AML-193 (cell line): ENCODE measurements at places on chromosomes 7 and 10.

- no peak for DNase-seq
Measured at GRCh38 chr7:130365511-130366441, 14.5 kb upstream of the CPA1 start.

GRCh38 chr7:26449175-26450165 lies 157.8 kb downstream of the SNX10 start:
- no peak for DNase-seq

GRCh38 chr7:22667562-22668239 lies 59.3 kb upstream of the IL6 start:
- no peak for DNase-seq

GRCh38 chr7:23530405-23530804 lies 1.4 kb downstream of the TRA2A start:
- peak; percentile 32 for DNase-seq

- DNase-seq: no peak
Measured at GRCh38 chr10:10828623-10829022, 189.0 kb upstream of the CELF2 start.

DNA sequence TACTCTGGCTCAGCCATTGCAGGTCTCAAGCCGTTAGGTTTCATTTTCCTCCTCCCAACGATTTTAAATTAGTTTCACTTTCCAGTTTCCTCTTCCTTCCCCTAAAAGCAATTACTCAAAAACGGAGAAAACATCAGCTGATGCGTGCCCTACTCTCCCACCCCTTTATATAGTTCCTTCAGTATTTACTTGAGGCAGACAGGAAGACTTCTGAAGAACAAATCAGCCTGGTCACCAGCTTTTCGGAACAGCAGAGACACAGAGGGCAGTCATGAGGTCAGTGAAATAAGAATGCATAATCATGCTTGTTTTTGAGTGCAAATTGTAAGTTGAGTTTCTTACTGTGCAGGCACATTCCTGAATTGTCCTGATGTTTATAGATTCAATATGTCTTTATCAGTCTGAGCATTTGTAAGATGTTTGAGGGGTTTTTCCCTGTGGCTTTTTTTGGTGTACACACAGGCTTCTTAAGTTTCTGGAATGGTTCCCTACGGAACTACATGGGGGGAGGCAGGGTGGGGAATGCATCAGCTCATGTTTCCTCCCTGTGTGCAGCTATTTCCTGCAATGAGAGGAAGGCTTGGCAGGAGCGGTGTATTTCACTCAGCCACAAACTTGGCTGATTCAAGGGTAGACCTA lies at the start of gene IFIT3:
TSS of gene IFIT3 (plus strand) at position 195 of the 639 bp plus-strand sequence. CDS start at position 272, 77 bp downstream.
- DNase-seq: peak; percentile 78

DNA sequence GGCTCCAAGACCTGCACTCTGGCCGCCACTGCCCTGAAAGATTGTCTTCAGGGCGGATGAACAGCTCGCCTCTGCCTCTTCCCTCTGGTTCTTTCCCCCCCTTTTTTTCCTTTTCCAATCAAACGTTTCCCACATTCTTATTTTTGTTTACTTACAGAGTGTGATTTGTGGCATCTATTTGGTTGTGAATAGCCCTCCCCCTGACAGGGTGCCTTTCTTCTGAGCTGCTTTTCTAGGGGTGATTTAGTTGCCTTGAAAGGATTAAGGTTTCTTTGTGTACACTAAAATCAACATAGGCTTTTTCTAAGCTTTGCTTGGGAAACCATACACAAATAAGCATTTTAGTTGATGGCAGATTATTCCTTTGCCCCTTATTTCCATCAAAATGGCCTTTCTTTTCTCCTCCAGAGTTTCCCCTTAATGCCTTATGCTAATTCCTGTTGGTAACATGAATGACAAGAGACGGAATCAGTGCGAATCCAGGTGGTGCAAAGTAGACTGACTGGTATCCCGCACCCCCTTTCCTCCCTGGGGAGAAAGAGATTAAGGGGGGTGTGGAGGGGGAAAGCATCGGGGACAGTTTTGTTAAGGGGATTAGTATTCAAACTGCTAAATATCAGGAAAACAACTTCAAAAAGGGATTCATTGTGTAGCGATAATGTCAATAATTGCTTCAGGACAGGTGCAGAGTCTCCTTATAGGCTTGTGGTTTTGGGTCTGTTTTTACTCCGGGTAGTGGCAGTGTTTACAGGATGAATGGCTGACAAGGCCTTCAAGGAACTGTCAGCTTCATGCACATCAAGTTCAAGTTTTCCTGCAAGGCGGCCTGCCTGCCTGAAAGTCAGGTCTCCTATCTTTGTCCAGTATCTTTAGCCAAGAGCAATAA lies 431.6 kb upstream of the GALNT17 start:
- no peak for DNase-seq

DNA sequence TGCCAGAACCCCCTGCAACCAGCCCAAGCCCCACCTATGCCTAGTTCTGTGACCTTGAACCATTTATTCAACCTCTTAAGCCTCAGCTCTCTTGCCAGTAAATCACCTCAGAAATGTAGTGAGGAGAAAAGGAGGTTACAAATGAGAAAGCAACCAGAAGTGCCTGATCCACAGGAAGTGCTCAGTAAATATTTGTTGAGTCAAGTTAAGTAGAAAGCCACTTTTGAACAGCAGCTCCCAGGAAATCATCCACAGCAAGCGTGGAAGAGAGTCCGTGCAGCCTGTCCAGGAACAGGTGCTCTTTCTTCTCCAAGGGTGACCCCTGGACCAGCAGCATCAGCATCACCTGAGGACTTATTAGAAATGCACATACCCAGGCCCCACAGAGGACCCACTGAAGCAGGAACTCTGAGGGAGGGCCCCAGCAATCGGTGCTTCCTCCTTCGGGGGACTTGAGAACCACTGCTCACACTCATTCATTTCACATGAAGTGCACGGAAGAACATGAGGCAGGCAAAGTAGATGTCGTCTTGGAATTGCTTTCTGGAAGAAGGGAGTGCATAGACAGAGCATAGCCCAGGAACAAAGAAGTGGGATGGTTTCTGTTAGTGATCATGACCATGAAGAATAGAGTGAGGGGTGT lies 6.3 kb upstream of the C10orf71 start:
- no peak for DNase-seq

DNA sequence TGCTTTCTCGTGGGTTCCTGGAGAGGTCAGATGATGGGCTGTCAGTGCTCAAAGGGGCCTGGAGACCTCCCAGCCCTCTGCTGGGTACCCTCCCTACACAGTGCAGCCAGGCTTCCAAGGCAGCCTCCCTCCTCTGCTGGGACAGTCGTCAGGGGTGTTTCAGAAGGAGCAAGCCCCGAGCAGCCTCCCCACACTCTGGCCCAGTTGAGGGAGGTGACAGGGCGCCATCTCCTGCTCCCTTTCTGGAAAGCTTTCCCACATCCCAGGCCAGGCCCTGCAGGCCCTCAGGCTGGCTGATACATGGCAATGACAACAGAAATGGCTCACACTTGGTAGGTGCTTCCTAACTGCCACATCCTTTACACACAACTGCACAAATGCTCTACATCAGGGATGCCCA lies 32.1 kb downstream of the KCNMA1 start:
- DNase-seq: no peak

GRCh38 chr10:43108951-43109350 lies 29.3 kb upstream of the CSGALNACT2 start:
- DNase-seq: no peak

DNA sequence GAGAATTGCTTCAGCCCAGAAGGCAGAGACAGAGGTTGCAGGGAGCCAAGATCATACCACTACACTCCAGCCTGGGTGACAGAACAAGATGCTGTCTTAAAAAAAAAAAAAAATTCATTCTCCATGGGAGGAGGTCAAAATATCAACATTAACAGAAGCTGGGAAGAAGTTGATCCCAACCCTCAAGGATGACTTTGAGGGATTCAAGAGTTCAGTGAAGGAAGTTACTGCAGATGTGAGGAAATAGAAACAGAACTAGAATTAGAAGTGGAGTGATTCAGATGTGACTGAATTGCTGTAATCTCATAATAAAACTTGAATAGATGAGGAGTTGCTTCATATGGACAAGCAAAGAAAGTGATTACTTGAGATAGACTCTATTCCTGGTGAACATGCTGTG lies 19.7 kb upstream of the RPEL1 start:
- no peak for DNase-seq

- no peak for DNase-seq
Measured at GRCh38 chr7:101374990-101375389, 12.3 kb downstream of the COL26A1 start.

- no peak for DNase-seq
Measured at GRCh38 chr7:101506531-101506930, 122.6 kb downstream of the MYL10 start.

GRCh38 chr7:28361551-28361950 lies 50.8 kb upstream of the CREB5 start:
- DNase-seq: no peak

GRCh38 chr10:50523357-50523756 lies 100.4 kb downstream of the SGMS1 start:
- DNase-seq: no peak

GRCh38 chr7:151179946-151180345 lies 7.1 kb downstream of the ASB10 start:
- no peak for DNase-seq

DNA sequence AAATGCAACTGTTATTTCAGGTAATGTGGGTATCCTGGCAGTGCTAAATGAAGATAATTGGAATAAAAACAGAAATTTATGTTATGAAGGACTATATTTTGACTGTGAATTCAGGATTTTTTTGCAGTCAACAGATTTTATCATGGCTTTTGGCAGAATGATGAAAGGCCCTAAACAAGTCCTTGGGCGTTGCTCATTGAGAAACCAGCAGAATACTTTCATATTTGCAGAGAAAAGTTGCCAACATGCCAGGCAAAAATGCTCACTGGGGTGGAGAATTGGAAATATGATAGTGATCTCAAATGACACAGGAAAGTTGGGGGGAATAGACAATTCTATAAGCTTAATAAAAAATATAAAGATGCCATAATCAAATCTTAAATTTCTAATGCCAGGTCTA lies 121.1 kb downstream of the GPR85 start:
- DNase-seq: no peak

- DNase-seq: no peak
Measured at GRCh38 chr10:239109-239508, 103.9 kb downstream of the ZMYND11 start.

DNA sequence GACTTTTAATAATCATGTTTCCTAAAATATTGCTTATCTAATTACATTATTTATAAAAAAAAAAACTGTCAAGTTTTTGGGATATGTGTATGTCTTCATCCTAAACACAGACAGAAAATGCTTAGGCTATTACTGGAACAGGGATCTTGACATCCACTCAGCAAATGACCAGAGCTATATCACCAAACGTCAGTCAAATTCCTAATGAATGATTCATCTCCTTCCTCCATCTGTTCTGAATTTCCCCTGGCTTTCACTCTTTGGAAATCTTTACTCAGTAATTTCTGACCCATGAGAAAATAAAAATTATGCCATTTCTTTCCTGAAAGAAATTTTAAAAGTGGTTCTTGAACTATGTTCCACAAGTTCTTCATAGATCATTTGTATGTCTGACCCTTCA lies 552.4 kb upstream of the KCND2 start:
- no peak for DNase-seq

- no peak for DNase-seq
Measured at GRCh38 chr7:1026721-1027161, 17.6 kb upstream of the GPR146 start.

DNA sequence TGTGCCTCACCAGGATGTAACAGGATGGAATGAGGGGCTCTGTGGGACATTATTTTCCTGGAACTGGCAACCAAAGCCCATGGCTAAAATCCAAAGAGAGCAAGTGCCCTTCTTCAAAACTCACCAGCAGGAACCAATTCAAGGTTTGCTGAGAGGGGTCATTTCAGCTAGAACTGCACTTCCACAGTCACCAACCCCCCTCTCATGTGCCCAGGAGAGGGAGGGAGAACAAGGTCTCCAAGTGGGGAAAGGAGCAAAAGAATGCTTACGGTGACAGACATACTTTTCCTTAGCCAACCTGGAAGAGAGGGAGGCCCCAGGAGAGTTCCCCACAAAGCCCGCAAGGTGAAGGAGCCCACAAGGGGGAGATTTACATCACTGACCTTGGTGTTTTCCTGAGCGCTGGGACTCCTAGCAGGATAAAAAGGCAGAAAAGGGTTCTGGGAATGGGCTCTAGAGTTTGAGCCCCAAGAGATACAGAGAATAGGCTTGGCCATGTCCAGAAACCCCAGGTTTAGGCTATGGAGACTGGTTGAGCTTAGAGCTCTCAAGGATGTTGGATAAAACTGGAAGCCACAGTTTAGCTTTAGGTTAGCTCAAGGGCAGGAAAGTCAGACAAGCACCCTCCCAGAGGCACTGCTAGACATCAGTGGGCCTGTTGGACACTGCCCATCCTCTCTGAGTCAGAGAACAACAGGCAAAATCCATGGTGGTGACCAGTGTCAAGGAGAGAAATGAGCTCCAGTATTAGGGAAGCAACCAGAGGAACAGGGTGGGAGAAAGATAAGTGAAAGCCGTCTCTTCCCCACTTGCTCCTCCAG lies 63.9 kb upstream of the GHITM start:
- no peak for DNase-seq

- DNase-seq: no peak
Measured at GRCh38 chr7:149334930-149335329, 72.9 kb downstream of the ZNF783 start.

GRCh38 chr10:17179002-17179401 lies 22.5 kb downstream of the TRDMT1 start:
- DNase-seq: no peak

- peak; percentile 39 for DNase-seq
Measured at GRCh38 chr7:101235050-101235449, 2.6 kb downstream of the CLDN15 start.

GRCh38 chr7:19508124-19508523 lies 200.7 kb downstream of the POLR1F start:
- DNase-seq: no peak

GRCh38 chr10:89224739-89225443 lies 17.8 kb upstream of the CH25H start:
- no peak for DNase-seq

DNA sequence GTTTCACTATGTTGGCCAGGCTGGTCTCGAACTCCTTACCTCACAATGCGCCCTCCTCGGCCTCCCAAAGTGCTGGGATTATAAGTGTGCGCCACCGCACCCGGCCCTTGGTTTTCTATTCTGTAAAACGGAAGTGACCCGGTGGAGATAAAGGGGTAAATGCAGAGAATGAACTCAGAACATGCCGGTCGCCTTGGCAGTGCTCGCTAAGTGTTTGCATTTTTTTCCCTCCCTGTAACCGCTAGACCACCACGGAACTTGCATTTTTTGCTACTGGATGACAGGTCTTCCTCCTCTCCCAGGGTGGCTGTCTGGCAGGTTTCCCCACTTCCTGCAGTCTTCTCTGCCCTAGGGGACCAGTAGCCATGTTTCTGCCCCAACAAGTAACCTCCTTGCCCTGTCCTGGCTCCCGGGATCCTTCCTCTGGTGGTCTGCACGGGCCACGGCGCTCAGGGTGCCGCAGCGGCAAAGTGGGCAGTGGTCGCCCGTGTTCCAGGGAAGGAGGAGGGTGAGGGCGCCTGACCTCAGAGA lies 18.8 kb upstream of the GNA12 start:
- no peak for DNase-seq

GRCh38 chr7:45031829-45032228 lies 31.8 kb downstream of the CCM2 start:
- no peak for DNase-seq

DNA sequence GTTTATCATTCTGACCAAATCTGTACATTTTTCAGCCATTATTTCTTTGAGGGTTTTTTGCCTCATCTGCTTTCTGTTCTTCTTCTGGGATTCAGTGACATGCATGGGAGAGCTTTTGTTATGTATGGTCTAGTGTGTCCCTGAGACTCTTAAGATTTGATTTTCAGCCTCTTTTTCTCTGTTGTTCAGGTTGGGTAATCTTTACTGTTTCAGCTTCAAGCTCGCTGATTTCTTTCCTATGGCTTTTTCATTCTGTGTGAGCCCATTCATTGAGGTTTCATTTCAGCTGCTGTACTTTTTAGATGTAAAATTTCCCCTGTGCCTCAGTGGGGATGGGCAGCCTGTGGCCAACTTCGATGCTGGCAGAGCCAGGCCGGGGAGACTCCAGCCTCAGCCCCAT lies 38.1 kb downstream of the FOXK1 start:
- DNase-seq: no peak
